ENCODE measurements at places on chromosomes 5 and 9.

- DNase-seq, result no peak
Measured at GRCh38 chr9:722388-722980, 119.0 kb upstream of the DMRT1 start.

DNA sequence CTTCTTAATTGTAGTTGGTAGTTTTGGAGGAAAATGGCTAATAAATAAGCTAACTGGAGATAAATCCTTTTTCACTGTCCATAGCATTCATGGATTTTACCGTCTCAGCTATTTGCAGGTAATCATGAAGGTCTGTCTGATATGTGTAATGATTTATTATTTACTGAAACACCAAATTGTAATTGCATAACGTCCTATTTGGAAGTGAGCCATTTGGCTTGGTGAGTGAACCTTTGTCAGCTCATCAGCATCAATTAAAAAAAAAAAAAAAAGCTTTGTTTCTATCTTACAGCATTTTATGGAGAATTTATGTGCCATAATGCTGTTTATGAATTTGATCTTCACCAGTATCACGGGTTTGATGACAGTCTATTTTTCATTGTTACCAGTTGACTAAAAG, 20.2 kb downstream of the RECK start:
- DNase-seq, result no peak

DNA sequence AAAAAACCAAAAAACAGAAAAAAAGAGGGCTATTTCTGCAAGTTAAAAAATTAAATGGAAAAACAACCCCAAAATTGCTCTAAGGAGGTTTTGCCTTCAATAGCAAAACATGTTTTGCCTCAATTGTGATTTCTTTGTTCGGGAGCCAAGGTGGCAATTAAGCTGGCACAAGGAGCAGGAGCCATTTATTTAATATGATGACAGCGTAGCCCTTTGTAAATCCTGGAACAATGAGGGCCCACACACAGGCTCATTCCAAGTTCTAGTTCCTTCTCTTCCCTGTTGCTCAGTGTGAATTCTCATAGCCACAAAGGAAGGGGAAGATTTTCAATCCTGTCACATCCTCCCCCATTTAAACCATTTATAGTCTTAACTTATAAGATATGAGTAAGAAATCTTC, 353.2 kb downstream of the PDE4D start:
- no peak for DNase-seq

GRCh38 chr9:128203707-128204551, 750 bp downstream of the DNM1 start:
- no peak for DNase-seq

GRCh38 chr5:113050721-113051382, 74.3 kb downstream of the DCP2 start:
- DNase-seq, result no peak
